Fibroblast of upper back skin (primary cell): ENCODE measurements at places on chromosomes 7 and 10.
A peak's percentile ranks its signal among the peaks of the same experiment; 100 is the strongest.

GRCh38 chr10:78459639-78460037 is 426.0 kb downstream of the RPS24 start:
- DNase-seq = no peak

DNA sequence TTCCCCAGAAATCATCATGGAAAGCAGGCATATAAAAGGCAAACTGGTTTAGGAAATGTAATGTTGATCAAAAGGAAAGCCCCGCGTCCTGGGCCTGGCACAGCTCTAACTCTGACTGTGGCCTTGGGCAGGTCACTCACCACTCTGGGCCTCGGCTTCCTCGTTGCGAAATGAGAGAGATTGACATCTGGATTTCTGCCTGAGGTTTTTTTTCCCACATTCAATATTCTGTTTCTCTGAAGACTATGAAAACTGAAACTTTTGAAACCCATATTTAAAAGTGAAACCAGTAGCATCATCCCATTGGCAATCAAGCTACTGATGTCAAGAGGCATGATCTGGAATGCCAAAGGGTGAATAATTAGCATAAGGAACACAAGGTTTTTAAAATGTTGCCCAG is 369.7 kb upstream of the NPVF start:
- no peak for DNase-seq

GRCh38 chr10:122168598-122169394 is 102.3 kb upstream of the BTBD16 start:
- no peak for DNase-seq

GRCh38 chr10:90326498-90327267 is 531.2 kb downstream of the HTR7 start:
- DNase-seq = peak; percentile 68

- peak; percentile 20 for DNase-seq
Observed at GRCh38 chr7:20491284-20491683, 124.2 kb upstream of the ABCB5 start.

DNA sequence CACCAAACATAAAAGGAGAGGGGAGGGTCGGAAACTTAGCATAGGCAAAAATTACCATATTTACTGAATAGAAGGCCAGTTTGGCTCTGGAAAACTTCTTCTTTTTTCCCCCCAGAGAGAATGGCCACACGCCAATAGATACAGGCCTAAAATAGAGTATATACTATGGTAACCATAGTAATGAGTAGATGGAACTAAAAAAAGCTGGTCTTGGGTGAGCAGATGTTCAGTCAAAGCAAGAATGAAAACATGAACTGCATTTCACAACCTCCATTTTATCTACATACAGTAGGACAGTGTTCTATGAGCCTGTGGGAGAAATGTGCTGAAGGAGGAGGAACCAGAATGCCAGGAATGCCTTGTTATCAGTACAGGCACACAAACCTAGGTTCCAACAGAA is 141.7 kb upstream of the SEMA3A start:
- peak; percentile 65 for DNase-seq

DNA sequence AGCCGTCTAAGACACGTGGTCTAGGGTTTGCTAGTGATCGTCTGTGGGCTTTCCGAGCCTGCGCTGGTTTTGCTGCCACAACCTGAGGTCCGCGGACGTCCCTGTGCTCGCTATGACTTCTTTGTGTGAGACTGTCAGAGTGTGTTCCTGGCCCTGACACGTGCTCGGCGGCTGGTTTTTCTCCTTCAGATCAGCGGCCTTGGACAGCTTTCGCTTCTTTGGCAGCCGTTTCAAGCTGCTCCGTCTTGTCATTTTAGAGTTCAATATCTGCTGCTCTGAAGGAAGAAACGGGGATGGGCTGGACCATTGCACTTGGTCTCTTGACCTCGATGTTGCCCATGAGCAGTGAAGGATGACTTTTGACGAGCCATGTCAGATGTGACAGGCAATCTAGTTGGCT is 147.3 kb downstream of the MGMT start:
- no peak for DNase-seq

GRCh38 chr10:77285529-77286182 is 352.0 kb downstream of the KCNMA1 start:
- DNase-seq = no peak

DNA sequence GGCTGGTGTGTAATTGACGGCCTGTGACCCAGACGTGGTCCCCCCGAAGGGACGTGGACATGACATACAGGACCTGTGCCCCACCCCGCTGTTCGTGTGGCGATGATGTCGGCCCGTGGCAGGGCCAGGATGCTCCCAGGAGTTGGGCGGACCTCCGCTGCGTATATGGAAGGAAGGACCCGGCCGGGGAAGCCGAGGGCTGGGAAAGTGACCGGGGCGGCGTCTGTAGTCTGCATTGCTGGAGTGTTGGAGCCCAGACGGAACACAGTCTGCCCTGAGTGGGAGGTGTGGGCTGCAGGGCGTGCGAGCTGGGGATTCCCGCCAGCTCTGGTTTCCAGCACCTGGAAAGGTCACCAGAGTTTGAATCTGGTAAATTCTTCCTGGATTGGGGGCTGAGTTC is 45.0 kb upstream of the FOXL3 start:
- DNase-seq = no peak

DNA sequence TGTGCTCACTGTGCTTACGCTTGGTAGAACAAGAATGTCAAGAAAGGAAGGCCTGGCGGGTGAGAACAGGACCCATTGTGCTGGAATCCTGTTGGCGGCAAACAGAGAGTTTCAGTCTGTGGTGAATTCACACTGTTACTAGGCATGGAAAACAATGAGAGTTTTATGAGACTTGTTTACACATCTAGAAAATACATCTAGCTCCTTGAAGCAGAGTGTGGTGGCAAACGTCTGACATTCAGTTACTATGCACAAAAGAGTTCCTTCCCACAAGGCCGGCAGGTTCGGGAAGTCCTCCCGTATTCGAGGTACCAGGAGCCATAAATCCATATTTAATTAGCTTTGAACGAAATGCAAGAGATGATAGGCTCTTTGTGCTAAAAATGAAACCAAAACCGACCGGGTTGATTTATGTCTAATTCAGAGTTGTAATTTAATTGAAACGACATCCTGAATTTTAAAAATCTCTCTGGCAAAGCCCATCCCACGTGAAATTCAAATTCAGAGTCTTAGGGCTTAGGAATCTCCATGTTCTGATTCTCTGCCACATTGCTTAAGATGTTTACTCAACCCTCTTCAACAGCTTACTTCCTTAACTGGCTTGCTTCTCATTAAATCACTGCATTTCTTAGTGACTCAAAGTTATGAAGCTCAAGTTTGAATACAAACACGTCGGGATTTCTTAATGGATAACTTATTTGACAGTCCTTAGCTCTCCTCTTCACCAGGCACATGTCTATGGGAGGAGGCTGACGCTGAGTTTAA is 299.9 kb upstream of the PITRM1 start:
- DNase-seq = peak; percentile 57

- DNase-seq = no peak
Observed at GRCh38 chr10:90872648-90873020, 860 bp downstream of the RPP30 start.

- DNase-seq = peak; percentile 68
Observed at GRCh38 chr10:69874449-69874848, 72.7 kb downstream of the COL13A1 start.

GRCh38 chr10:132329565-132330485 is 2.2 kb upstream of the LRRC27 start:
- DNase-seq = peak; percentile 41

GRCh38 chr10:73359492-73359891 is 828 bp upstream of the CFAP70 start:
- DNase-seq = no peak

DNA sequence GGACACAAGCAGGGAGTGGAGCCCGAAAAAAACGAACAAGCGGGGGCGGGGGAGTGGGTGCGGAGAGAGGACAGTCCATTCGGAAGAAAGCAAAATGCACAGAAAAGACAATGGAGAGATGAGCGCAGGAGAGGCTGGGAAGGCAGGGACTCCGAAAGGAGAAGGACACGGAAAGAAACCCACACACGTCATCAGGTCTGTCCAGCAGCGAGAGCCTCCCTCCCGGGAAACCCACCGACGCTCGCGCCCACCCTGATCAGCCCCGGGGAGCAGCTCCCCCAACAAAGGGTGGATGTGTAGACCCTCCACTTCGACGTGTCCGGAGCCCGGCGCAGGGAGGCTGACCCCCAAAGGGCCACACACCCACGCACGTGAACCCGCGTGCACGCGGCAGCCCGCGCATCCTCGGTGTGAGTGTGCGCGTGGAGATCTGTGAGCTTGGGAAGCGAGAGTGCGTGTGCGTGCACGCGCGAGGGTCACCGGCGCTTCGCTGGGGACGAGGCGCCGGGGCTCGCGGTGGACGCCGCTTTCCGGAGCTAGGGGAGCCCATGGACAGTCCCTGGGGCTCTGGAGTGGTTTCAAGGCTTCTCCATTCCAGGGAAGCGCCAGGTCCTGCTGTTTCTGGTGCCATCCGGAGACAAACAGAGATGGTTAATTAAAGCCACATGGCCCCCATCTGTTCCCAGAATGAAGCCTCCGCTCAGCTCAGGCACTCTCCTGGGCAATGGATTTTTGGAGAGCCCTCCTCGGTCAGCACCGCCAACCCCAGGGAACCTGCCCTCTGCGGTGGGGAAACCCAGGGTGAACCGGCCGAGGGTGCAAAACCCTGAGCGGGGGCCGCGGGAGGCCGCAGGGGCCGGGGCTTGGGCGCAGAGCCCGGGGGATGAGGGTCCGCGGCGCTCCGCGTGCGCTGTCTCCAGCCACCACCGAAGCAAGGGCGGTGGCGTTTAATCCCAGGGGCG is 916 bp downstream of the LAMB1 start:
- DNase-seq = peak; percentile 64

DNA sequence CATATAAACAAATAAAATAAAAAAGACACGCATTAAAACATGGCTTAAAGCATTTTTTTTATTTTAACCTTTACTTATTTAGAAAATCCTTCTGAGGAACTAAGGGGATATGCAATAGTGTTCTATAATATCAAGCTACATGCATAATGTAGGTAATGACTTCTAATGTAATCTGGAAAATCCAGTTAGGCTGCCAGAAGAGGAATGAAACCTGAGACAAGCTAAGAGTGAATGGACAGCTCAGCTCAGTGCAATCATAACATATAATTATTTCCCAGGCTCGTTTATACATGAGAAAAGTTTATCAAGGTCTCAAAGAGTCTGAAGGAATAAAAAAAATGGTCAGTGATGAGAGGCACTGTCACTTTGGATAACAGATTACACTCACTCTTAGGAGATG is 649.0 kb upstream of the PCDH15 start:
- no peak for DNase-seq

DNA sequence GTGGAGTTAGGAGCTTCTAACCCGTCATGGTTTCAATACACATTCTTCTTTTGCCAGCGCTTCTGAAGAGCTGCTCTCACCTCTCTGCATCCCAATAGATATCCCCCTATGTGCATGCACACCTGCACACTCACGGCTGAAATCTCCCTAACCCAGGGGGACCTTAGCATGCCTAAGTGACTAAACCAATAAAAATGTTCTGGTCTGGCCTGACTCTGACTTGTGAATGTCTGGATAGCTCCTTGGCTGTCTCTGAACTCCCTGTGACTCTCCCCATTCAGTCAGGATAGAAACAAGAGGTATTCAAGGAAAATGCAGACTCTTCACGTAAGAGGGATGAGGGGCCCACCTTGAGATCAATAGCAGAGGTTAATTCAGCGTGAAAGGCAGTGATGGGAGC is 22.4 kb downstream of the PRSS2 start:
- DNase-seq = no peak

- DNase-seq = no peak
Observed at GRCh38 chr7:46613551-46613950, 692.5 kb upstream of the IGFBP3 start.

GRCh38 chr7:141275350-141275749 is 201.5 kb downstream of the TMEM178B start:
- no peak for DNase-seq

GRCh38 chr7:105426606-105427146 is 38.0 kb upstream of the SRPK2 start:
- no peak for DNase-seq

DNA sequence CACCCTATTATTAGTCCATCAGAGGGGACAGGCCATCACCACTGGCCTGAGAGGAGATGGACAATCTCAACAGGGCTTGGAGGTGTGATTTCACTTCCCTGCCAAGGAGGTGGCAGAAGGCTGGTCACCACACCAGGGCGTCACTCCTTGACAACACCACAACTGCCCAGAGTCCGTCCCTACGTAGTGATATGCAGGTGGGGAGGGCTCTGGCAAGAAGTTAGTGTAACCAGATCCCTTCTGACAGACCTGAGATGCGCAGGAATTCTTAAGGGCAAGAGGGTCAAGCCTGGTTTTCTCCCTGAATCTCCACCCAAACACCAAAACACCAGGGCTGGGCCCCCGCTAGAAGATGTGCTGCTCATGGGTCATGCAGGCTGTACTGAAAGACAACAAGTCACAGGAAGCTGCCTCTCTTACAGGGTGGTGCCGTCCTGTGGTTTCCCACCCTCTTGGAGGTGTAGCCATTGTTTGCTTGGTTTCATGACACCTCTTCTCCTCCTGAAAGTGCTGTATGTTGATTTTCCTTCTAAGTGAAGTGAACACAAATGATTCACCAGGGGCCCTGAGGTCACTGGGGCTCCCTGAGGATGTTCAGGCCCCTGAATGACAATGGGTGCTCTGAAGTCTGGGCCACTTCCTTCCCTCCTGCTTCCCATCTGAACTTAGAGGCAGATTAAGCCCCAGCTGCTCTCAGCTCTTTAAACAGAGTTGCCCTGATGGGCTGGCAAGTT is 27.1 kb downstream of the ATXN7L1 start:
- no peak for DNase-seq

DNA sequence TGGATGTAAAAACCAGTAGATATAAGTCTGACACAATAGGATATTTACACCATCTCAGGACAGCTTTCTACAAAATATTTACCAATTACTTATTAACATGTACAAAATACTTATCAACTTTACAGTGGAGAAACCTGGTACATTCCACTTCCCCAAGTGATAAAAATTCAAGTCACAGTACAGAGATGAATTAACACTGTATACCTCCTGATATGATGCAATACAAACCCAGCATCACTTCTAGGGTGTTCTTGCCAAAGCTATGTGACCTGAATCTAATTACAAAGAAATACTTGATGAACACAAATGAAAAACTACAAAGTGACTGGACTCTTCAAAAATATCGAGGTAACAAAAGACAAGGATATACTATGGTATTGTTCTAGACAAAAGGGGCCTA is 156.4 kb upstream of the FGFR2 start:
- no peak for DNase-seq

GRCh38 chr10:91410638-91411371 is 661 bp downstream of the HECTD2 start:
- DNase-seq = peak; percentile 34

- DNase-seq = peak; percentile 89
Observed at GRCh38 chr10:61786728-61787127, 114.8 kb upstream of the ARID5B start.
